Hippocampal formation (tissue), 2 donors: ENCODE measurements at places on chromosomes 2 and 18.

- DNase-seq, result no peak
Observed at GRCh38 chr18:28078849-28079248, 98.1 kb downstream of the CDH2 start.

DNA sequence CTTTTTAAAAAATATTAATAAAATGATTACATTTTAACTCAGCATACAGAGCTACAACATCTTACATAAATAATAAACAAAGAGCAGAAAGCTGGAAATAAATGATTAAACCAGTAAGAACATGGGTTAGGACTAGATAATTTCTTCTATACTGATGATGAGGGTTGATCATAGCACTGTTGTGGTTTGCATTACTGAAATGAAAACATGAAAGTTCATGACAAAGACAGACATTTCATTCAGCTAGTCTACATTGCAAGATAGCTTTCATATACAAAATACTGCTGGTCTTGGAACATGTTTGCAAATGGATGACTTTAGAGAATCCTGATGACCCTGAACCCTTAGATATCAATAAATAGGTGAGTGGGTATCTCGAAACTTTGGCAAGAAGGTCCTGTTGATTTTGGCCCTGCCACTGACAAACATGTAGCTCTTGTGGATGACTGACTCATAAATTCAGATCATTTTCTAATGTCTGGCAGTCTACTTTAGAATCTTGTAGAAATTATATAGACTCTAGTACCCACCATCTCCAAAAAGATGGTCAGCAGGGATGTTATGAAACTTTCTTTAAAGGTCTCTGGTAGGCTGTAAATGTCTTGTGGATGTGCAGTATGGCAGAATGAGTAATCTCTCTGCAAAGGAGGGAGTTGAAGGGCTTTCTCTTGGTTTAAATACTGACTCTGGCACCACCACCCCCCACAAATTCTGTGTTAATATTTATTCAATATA lies 15.5 kb upstream of the CDC42EP3 start:
- DNase-seq, result no peak

DNA sequence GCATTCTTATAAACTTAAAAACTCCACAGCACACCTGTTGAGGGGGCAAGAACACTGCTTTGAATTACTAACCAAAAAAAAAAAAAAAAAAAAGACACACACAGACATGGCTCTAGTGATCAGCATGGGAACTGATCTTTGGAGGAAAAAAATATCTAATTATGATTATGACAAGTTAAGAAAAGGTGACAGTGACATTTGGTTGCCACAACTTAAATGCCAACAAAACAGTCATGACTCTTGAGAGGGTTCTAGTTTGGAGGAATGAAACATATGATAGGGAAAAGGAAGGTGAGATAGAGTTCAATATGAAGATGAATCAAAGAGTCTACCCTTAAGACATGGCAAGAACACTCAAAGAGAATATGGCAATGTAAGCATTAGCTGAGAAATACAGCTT lies 20.6 kb downstream of the USP37 start:
- no peak for DNase-seq

DNA sequence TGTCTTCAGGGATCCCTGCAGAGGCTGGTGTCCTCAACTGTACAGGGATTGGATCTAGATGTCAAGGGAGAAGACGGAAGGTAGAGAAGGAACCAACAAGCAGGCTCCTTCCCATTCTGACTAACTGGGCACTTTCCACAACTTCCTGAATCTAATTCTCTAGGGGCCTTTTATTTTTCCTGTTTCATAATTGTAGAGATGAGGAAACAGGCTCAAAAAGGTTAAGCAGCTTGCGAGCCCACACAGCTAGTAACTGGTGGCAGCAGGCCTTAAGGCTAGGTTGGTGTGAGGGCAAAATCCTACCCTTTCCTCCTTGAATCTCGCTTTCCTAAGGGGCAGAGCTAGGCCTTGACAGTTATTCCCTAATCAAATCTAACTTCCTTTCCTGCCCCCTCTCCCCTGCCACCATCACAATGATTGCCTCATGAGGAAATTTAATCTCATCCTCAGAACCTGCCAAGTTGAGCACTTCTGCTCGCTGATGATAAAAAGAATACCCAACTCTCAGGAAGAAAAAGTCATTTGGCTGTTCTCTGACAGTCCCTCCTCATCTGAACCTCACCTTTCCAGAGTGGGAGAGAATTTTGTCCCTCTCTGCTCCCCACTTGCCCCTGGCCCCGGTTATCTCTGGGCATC lies 35.7 kb upstream of the POLE4 start:
- DNase-seq, result no peak
